ENCODE measurements at places on chromosomes 6 and 20.

GRCh38 chr6:23531666-23532065, 594.3 kb upstream of the NRSN1 start:
- no peaks in the 10 kb centered on the region for H3K27me3 ChIP-seq
- H3K4me1 ChIP-seq, result no peaks in the 10 kb centered on the region
- H3K4me3 ChIP-seq, result no peak overlapping the region
- peaks cover 3% of the 10 kb centered on the region for H3K36me3 ChIP-seq
- no peak for DNase-seq
- H3K27ac ChIP-seq, result no peak overlapping the region

- H3K27ac ChIP-seq, result no peak overlapping the region
- H3K27me3 ChIP-seq, result peaks cover 12% of the 10 kb centered on the region
- H3K4me1 ChIP-seq, result peaks cover 10% of the 10 kb centered on the region
- no peaks in the 10 kb centered on the region for H3K36me3 ChIP-seq
These were observed 245.1 kb downstream of the ERMARD start for GRCh38 chr6:169996378-169997051.

GRCh38 chr6:110951008-110951407, 7.5 kb upstream of the GTF3C6 start:
- no peak overlapping the region for H3K4me3 ChIP-seq
- H3K27me3 ChIP-seq, result peaks cover 11% of the 10 kb centered on the region
- H3K27ac ChIP-seq, result no peak overlapping the region
- H3K4me1 ChIP-seq, result peaks cover 6% of the 10 kb centered on the region
- DNase-seq, result no peak

- no peaks in the 10 kb centered on the region for H3K27me3 ChIP-seq
- no peak for DNase-seq
- H3K4me1 ChIP-seq, result peaks cover 33% of the 10 kb centered on the region
- peaks cover 49% of the 10 kb centered on the region for H3K36me3 ChIP-seq
- H3K27ac ChIP-seq, result no peak overlapping the region
These were observed 8.3 kb downstream of the WRNIP1 start for GRCh38 chr6:2773449-2773848.

GRCh38 chr6:42029881-42030280, 20.4 kb upstream of the TAF8 start:
- no peak overlapping the region for H3K4me3 ChIP-seq
- H3K27me3 ChIP-seq, result no peaks in the 10 kb centered on the region
- peaks cover 78% of the 10 kb centered on the region for H3K4me1 ChIP-seq
- H3K27ac ChIP-seq, result peak overlapping the region; percentile 89
- DNase-seq, result no peak

DNA sequence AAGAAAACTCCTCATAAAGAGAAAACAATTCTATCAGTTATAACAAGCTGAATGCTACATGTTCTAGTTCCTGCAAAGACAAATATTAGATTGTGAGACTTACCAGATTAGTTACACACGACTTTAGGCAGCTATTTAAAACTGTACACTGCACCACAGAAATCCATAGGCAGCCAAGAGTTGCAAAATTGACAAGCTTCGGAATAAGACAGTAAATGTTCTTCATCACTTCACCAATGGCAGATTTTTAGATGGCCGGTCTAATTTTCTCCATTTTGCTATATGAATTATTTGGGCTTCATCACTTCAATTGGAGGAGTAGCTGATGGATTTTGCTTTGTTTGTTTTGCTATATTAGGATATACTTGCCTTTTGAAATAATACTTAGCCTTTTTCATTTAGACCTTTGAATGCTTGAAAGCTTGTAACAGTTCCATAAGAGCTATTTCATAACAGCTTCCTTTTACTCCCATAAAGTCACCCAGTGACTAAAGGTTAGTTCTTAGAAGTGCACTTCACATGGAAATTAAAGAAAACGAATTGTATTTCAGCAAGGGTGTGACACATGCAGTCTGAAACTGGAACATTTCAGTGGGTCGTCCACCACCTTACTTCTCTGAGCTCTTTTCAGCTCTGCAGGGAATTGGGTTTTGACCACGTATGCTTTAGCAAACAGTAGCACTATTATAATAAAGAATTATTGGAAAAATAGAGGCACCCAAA, at the start of gene ROS1:
Gene ROS1, minus strand, starts transcription at position 512 of the 723 bp plus-strand sequence. Its CDS starts 286 bp downstream, at position 226.
- no peak for DNase-seq
- H3K27ac ChIP-seq, result no peak within 1 kb of the TSS
- H3K27me3 ChIP-seq, result peaks cover 47% of the 10 kb centered on the region

GRCh38 chr6:124964764-124965105, 2.5 kb downstream of the RNF217 start:
- no peak overlapping the region for H3K27ac ChIP-seq
- no peak for DNase-seq
- H3K4me1 ChIP-seq, result peaks cover 10% of the 10 kb centered on the region
- H3K4me3 ChIP-seq, result no peak overlapping the region

GRCh38 chr6:41894366-41895299, 542 bp downstream of the USP49 start:
- peaks cover 4% of the 10 kb centered on the region for H3K27me3 ChIP-seq
- H3K4me1 ChIP-seq, result peaks cover 9% of the 10 kb centered on the region
- H3K27ac ChIP-seq, result no peak overlapping the region
- peaks cover 3% of the 10 kb centered on the region for H3K36me3 ChIP-seq
- no peak overlapping the region for H3K4me3 ChIP-seq
- DNase-seq, result no peak

- H3K27me3 ChIP-seq, result no peaks in the 10 kb centered on the region
- H3K27ac ChIP-seq, result peak overlapping the region; percentile 99
- peak overlapping the region; percentile 94 for H3K4me3 ChIP-seq
These were observed 27.4 kb upstream of the PTGIS start for GRCh38 chr20:49595346-49595745.

DNA sequence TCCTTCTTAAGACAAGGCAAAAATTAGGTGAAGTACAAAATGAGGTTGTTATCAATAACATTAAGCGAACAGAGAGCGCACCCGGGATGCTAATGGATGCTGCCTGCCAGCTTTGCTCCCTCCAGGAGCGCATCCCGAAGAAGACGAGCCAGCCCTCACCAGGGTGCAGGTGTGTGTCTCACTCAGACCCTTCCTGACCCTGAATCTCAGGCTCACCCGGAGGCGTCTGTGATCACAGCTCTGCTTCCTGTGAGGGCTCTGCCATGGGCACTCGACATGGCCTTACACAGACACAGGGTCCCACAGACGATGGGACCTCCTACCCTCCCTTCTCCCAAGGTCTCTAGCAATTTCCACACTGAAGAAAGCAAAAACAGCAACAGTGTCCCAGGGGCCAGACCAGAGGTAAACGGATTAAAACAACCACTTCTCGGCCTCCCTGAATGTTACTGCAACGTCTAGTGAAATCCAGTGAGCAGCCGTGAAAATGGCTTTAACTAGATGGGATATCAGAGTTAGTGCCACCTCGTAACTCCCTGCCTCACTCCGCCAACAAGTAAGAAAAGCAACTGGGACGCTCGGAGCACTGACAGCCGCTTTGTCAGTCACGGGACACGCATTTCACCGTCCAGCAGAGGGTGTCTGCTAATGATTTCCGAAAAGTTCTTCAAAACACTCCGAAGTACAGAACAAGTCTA, 11.7 kb downstream of the ZBTB46 start:
- no peak overlapping the region for H3K27ac ChIP-seq
- DNase-seq, result no peak
- H3K4me1 ChIP-seq, result no peaks in the 10 kb centered on the region

Data from activated CD8-positive, alpha-beta memory T cell treated with anti-CD3 and anti-CD28 coated beads, Interleukin-2, amount 10 ng/mL, durations not matched to agents 7 days and 5 days (primary cell).